Stomach (tissue), 19 donors: ENCODE measurements at places on chromosomes 11 and 22. TPM values are rescaled to one million over a fixed set of nuclear protein-coding genes. Genes with fewer than 3 reads are reported as not detected.

Gene ME3
- 65.2 TPM for total RNA-seq

Gene BARX2
- 1.5 TPM for total RNA-seq

Gene HTR3B
- not detected for total RNA-seq

Gene GRM5
- not detected for total RNA-seq

DNA sequence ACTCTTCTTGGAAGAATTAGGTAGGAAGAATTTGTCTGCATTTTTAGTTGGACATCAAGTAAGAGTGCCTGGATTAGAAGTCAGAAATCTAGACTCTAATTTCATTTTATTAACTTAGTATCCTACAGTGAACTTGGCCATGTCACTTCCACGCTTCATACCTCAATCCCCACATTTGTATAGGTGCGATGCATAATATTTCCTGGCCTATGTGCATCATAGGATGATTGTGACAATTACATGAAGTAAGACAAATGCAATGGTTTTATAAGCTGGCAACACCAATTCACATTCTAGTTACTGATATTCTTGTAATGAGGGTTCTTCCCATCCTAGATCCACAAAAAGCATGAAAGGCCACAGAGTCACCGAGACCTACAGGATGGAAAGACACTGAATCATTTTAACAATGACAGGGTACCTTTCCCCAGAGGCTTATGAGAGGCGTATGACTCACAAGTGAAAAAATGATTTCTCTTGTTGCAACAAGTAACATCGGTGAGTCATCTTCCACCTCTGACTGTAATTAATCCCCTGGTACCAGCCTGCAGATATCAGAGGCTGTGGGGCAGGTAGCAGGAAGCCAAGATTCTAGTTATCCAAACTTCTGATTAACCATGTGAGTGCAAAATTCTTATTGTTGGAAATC is 56.0 kb upstream of the OR5AK2 start:
- DNase-seq: no peak

DNA sequence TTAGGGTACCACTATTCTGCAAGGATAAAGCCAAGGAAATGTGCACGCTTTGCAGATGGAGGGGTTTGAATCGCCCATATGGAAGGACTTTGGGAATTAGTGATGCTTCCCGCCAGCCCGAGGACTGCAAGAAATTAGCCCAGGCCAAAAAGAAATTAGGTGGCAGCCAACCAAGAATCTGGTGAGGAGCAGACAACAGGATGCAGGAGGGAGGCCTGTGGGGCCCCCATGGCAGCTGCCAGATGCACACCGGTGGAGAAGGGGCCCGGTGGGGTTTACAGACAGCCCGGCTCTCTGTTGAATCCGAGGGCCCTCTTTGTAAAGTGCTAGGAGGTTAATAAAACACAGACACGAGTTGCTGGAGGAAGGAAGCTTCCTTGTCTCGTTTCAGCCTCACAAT is 73.5 kb downstream of the TIMP3 start:
- DNase-seq: peak; percentile 35

DNA sequence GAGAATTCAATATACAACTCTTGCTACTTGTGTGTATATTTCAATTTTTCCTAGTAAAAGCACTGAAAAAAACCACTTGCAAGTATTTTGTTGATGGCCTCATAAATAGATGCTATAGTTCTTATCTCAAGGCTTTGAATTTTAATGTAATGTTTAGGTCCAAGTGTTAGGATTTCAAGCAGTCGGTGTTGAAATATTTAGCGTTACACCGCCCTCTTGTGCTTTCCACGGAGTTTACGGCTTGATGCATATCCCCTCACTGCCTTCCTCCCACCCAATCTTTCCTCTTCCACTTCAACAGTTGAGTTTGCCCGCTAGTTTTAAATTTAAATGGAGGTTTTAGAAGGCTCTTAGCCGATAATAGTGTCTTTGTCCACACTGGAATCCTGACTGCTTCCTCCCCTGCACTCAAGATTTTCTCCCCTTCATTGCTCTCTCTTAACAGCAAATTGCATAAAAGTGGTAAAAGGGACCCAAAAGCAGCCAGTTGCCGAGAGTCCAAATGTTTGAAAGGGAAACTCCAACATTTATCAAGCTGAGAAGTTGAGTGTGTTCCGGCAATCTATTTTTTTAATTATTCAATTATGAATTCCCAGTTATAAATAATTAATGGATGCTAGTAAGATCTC is 25.9 kb upstream of the HTATIP2 start:
- DNase-seq: no peak

GRCh38 chr11:39807904-39808303 is 1651.5 kb downstream of the LRRC4C start:
- DNase-seq: no peak

GRCh38 chr22:24201681-24202614 is 20.7 kb downstream of the SUSD2 start:
- no peak for DNase-seq

DNA sequence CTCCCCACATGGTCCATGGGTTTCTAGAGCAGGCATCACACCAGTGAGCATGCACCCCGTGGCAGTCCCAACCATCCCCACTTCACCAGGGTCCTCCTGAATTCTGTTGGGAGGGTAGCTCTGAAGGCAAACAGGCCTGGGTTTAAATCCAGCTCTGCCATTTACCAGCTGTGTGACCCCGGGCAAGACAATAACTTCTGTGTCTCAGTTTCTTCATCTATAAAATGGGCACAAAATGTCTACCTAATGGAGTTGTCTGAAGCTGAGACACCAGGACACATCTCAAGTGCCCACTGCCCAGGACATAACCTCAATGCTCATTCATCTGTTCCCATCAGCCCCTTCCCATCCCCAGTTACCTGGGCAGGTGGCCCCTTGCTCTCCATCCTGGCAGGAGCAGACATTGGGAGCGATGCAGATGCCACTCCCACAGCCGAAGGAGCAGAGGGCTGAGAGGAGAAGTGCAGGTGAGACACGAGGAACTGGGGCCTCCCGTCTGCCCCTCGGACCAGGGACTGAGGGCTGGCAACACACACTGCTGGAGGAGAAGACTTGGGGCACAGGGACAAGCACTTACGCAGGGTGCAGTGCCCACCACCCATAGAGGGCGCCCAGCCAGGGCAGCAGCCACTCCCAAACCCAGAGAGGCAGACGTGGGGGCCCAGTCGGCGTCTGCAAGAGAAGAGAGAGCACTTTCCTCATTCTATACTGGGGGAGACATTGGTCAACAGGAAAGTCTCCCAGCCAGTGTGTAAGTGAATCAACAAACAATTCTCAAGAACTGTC is 4.0 kb downstream of the VWCE start:
- DNase-seq: no peak

DNA sequence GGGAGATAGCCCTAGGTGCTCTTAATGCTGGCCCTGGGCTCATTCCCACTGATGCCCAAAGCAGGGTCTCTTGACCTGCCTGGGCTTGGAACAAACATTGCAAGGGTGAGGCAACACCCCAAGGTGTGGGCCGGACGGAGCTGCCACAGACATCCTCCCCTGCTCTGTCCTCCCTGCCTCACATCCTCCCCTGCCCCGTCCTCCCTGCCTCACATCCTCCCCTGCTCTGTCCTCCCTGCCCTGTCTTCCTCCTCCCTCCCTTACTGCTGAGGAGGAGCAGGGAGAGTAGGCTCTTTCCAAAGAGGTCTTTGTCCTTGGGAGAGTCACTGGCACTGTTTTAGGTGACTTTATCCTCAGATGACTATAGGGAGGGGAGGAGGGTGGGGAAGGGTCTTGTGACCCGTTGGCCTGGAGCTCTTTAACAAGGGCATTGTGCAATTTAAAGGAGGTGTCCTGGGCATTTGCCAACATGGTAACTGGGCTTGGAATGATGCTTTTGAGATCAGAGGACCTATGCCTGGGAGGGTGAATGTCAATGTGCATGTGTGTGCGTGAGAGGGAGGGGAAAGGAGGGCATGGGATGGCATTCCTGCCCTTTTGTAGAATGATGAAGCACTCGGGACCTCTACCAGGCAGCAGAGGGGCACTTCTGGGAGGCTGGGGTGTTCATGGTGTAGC is 700 bp downstream of the FAM180B start:
- no peak for DNase-seq

- DNase-seq: peak; percentile 3
Observed at GRCh38 chr11:60511393-60511792, 3.8 kb upstream of the MS4A13 start.

DNA sequence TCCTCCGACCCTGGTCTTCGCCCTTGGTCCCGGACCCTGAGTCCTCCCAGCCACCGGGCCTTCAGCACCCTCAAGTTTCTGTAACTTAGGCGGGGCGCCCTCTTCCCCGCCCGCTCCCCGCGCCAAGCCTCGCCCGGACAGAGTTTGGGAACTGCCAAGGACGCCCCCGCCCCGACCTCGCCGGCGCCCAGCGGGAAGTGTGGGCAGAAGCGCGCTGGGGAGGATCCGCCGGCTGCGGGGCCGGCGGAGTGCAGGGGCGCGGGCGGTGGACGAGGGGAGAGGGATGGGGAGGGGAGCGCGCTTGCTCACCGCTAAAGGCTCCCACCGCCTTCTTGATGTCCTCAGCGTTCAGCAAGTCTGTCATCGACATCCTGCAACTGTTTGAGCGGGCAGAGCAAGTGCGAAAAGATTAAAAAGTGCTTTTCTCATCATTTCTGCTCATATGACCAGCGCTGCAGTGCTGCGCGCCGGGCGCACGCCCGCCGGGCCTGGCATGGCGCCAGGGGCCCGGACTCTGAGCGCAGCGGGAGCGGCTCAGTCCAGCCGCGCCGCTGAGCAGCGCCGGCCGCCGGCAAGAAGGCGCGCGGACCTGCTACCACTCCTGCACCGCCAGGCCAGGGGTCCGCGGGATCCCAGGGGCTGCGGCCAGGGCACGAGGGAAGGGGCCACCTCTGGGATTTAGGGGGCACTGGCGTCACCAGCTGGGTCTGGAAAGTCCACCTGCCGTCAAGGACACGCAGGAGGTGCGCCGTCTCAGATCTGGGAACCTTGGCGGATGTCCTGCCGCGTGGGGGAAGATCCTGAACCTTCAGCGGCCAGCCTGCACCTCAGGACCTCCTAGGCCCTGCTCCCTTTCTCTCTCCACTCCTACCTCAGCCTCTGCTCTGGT is at the start of gene PVALB:
PVALB (minus strand) TSS at position 400 of the 889 bp plus-strand sequence; CDS start at position 370, 30 bp downstream.
- DNase-seq: no peak

DNA sequence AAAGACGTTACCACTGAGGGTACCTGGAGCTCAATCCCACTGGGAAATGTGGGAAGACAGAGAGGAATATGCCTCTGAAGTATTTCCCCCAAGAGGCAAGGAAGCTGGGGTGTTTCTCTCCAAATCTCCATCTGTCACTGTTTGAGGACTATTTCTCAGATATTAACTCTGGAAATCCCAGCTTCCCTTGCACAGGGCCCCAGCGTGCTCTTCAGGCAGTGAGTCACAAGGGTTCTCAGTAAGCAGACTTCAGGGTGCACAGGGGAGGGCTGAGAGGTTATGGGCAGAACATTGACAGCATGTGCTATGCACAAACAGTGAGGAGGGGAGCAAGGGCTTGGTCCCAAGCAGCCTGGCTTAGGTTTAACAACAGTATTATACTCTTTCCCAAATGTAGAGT is 60.9 kb upstream of the EED start:
- no peak for DNase-seq

- DNase-seq: peak; percentile 95
Observed at GRCh38 chr11:26331911-26332571, at the start of gene ANO3. TSS of gene ANO3 (plus strand) at chr11:26332130. CDS start at chr11:26332276, 146 bp downstream.

- no peak for DNase-seq
Observed at GRCh38 chr11:122205036-122205435, 89.0 kb upstream of the BLID start.

GRCh38 chr11:68181719-68182451 is 31.2 kb downstream of the KMT5B start:
- peak; percentile 66 for DNase-seq

DNA sequence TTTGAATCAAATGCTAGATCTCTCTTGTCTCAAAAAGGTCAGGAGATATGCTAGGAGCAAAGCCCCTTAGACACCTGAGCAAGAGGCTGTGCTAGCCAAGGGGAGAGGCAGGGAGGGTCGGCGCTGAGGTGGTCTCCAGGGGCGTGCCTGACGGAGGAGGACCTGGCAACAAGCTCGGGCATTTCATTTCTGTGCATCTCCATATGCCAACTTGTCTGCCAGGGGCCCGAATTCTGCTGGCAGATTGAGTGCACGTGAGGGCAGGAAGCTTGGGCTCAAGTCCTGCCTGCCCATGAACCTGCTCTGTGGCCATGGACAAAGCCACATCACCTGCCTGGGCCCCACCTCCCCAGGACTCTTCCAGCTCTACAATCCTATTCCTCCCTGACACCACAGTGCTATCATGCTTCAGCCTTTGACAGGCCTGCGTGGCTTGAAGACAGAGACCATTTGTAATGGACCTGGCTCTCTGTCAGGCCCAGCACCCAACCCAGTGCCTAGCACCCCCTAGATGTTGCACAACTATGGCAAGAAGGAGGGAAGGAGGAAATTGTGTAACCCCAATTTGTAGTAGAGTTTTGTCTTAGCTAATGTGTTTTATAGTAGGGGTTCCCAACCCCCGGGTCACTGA is 16.3 kb upstream of the VSIG10L2 start:
- DNase-seq: no peak

DNA sequence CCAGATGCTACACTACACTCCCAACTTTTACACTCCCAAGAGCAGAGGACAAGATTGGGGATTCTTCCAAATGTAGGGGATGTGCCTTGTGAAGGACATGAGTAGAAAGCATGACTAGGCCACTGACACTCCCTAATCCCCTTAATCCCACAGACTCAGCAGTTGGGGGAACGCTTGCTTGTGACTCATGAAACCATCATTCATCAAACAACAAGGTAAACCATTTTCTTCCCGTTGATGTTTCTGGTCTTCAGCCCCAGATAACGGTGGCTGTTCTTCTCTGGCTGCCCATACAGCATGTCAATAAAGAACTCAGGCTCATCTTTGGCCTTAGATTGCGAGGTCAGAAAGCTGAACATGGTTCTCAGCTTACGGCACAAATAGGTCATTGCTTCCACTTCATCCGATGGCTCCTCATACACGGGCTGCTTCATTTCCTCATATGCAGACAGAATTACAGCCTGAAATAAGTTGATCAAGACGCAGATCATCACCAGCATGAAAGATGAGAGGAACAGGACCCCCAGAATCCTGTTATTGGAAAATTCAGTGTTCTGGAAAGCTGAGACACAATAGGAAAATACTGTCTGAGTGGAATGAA is 6.4 kb upstream of the CDPF1 start:
- no peak for DNase-seq

GRCh38 chr11:30741039-30741550 is 154.9 kb upstream of the MPPED2 start:
- no peak for DNase-seq

DNA sequence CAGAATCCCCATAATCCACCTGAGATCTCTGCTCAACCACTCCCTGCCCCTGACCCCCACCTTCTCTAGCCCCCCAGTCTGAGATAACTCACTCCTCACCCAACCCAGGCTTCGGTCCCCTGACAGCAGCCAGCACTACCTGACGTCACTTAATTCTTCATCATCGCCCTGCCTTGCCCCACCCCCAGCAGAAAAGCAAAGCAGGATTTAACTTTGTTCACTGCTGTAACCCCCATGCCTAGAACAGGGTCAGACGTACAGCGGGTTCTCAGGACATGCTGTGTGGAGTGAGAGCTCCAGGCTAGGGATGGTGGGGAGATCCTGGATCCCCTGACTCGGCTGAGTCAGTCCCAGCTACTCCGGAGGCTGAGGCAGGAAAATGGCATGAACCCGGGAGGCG is 45.8 kb downstream of the ELFN2 start:
- DNase-seq: no peak
